HAP-1 (cell line): ENCODE measurements at places on chromosomes 3 and 15.
A peak's percentile ranks its signal among the peaks of the same experiment; 100 is the strongest.

GRCh38 chr3:107525644-107526305, 3.0 kb downstream of the BBX start:
- DNase-seq: no peak

GRCh38 chr3:132209855-132210254, 107.4 kb upstream of the ACP3 start:
- no peak for DNase-seq

DNA sequence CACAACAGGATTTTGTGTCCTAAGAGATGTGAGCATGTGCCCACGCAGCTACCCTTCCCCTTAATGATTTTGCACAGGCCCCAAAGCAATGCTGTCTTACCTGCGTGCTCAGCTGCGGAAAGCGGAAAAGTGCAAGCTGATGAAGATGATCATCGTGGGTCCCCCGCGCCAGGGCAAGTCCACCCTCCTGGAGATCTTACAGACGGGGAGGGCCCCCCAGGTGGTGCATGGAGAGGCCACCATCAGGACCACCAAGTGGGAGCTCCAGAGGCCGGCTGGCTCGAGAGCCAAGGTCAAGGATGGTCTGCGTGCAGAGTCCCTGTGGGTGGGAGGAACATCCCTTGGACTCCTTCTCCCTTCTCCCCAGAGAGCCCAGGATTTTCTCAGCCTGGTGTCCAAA, 103.1 kb downstream of the LRRK1 start:
- DNase-seq: no peak

GRCh38 chr3:188747489-188747888, 424.3 kb upstream of the TPRG1 start:
- no peak for DNase-seq

GRCh38 chr3:102980355-102980696, 545.5 kb downstream of the ZPLD1 start:
- DNase-seq: no peak

- DNase-seq: no peak
These were observed 101.4 kb downstream of the LMLN start for GRCh38 chr3:198061119-198062067.

- no peak for DNase-seq
These were observed 228.2 kb upstream of the TPRG1 start for GRCh38 chr3:188943591-188943990.

- no peak for DNase-seq
These were observed 894 bp upstream of the TM4SF4 start for GRCh38 chr3:149473357-149474249.

- no peak for DNase-seq
These were observed 394.1 kb upstream of the NECTIN3 start for GRCh38 chr3:110677506-110677905.

DNA sequence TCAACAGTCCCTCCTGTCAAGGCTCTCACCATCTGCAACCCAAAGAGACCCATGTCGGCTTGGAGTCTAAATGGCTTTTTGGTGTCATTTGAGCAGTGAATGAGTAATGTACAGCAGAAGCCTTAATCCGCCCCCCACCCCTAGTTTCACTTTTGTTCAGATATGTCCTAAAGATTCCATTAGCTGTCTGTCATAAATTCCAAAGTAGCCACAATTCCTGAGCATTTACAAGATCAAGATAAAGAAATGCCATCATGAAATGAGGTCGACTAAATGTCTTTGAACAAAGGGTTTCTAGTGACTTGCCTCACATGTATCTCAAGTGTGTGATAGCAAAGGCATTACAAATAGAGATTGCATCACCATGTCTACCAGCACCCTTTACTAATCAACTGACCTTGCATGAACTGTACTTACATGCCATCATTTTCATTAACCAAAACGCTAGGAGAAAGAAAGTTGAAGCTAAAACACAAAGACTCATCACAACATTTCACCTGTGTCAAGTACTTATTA, 123.8 kb upstream of the PHLDB2 start:
- DNase-seq: peak; percentile 66

DNA sequence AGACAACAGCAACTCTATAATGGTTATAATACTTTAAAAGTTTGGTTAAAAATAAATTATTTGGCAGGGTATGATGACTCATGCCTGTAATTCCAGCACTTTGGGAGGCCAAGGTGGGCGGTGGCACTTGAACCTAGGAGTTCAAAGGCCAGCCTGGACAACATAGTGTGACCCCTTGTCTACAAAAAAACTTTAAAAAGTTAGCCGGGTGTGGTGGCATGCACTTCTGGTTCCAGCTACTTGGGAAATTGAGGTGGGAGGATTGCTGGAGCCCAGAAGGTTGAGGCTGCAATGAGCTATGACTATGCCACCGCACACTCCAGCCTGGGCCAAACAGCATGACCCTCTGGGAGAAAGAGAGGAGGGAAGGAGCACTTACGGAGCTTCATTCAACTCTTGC, 7.7 kb upstream of the TRPC1 start:
- no peak for DNase-seq

DNA sequence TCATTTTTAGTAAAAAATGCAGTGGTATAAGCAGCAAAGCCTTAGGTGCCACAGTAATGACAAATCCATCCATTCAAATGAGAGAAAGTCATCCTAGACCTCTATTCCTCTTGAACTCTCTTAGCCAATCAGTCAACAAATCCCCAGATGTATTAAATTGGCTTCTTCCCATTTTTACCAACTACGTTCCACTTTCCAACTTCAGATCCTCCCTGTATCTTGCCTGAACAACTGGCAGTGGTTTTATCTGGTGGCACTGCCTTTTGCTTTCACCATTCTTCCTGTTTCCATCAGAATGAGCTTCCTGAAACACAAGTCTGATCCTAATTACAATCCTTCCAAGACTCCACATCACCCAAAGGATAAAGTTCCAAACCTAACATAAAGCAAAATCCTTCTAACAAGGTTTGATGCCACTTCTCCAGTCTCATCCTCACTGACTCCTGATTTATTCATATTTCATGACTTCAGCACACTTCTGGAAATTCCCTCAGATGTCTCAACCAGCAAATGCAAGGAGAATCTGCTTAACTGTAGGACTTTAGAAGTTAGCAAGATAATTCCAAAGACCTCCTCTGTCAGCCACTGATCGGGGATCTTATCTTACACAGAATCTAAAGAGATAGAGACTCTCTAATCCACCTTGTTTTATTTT, 69.8 kb upstream of the SLC4A7 start:
- DNase-seq: no peak

DNA sequence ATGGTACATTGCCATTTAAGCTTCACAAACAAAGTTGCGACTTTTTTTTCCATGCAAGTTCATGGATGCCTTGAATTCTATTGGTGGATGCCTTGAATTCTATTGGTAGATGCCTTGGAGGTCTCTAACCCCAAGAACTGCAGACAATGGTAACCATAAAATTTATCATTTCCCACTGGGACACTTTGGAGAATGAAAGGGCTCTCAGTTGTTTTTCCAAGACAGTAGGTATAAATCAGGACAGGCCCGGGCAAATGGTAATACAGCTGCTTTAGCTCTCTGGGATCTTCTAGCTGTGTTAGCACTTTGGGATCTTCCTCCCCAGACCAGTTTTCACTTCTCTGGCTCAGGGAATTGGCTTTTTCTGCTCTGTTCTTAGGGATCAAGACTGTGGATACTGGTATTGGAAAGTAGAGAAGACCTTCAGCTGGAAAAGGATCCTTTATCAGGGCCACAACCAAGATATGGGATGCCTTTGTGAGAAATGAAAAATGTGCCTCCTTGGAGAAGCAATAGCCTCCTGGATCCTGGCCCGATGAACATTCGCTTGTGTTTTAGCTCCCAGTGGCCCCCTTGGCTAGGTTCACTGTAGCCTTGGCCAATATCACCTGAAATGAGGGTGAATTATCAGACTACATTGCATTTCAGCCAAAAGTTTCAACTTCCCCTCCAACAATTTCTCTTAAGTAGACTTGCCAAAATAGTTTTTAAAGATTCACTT, 8.3 kb downstream of the LRRC3B start:
- no peak for DNase-seq

DNA sequence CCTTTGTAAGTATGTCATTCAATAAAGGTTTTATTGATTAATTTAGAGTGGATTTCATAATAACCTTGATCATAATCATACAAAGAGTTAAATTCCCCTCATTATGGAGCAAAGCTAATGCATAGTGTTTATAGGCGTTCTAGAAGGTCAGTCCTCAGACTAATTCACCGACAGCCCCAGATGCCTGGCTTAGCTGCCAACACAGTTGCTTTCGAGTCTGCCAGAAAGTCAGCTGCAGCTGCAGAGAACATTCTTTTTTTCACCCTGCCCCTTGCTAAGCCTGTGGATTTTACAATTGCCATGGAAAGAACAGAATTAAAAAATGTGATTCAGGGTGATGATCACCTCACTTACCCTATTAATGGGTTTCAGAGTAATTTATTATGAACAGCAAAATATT, 21.2 kb downstream of the CADM2 start:
- DNase-seq: peak; percentile 39
